ENCODE measurements at places on chromosomes 7 and 10.

DNA sequence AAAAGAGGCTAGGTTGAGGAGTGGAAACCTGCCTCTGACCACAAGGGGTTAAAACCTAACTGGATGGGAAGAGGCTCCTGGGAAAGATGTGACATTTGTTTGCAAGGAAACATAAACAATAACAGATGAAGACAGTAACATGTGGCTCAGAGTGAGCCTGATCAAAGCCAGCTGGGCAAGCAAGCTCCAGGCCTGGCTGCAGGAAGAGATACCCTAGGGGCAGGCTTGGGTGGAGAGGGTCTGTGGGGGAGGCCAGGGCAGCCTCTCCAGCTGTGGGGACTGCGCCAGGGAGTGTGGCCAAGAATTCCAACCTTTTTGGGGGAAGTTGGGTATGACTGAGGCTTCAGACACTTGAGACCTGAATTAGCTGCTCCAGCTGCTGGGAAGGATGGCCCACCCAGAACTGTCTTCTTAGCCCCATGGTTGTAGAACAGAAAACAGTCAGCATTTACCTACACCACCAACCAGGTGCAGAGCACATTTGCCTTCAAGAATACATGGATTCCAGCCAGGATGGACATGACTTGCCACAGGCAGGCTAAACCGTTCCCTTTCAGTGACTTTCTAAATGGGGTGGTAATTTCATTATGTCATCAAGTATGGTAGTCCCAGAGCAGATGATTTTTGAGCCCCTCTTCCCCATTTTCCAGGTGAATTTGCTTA is 10.4 kb upstream of the FAM170B start:
- DNase-seq = peak; percentile 76

DNA sequence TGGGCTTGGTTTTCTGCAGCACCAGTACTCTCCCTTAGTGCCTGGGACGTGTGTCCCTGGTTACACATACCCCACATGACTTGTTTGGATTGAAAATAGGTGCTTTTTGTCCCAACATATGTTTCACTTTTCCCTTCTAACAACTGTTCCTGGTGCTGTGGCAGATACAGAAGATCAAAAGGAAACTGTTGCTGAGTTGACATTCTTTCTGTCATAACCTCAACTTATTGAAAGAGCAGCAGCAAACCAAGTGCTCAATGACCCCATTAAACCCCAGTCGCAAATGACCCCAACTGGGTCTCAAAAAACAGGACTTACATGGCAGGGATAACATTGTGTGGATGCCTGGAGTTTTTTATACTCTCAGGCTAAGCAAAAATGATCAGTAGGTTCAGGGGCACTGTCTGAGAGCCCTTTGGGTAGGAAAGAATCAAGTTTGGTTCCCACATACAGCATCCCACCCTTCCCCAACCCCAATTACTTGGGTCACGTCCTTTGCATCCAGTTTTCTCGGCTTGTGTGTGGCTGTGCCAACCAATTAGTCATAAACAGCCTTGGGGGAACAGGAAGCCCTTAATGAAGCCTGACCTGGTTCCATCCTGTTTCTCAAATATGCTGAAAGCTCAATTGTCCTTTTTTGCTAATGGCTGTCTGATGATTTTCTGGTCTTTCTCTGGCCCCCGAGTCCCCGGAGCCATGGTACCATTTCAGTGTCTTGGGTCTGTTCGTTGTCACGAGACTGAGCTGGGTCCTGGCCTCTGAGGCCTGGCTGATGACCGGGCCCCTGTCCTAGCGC is 4.9 kb downstream of the HKDC1 start:
- DNase-seq = peak; percentile 68

DNA sequence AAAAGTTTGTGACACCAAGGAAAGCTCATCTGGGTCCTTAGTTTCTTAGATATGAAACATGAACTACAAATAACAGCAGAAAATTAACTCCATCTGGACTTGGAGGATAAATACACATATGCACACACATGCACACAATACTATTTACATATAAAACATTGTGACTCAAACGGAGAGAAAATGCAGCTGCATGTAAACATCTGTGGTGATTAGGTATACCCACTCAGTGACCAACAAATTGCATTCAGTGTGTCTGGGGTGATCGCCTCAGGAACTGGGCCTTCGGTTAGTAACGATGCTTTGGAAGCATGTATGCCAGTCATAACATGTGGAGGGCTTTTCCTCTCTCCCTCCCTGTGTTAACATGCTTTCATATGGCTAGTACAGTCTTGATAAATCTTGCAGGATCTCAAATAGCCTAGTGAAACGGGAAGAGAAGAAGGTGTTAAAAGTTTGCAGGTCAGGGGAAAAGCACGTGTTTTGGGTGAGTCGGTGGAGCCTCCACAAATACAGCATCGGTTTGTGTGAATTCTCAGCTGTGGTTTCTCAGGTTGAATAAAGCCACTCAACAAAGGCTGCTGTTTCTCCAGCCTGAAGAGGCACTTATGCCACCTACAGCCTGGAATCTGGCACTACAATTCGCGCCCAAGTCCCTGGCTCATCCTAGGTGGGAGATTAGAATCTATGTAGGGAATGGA is 8.7 kb upstream of the GLRX3 start:
- peak; percentile 74 for DNase-seq

DNA sequence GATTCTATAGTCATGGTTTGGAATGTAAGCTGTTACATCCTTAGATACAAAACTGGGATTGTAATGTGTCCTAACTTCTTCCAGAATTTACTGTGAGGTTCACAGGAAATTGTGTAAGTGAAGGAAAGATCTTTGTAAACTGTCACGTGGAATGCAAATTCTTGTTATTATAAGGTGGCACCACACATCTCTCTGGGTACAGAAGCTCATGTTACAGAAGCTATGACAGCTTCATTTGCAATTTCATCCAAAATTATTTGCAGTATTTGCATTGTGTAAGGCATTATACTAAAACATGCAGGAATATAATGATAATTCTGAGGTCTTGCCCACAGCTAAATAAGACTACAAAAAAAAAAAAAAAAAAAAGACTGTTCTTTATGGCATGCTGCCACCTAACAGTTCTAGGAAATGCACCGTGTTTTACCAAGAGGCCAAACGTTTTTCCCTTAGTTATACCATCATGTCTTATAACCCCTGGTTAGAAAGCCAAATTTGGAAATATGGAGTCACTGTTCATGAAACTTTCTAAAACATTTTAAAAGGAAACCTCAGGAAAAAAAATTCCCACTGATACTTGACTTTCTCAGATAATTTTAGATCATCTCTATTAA is 17.6 kb downstream of the MINDY3 start:
- DNase-seq = peak; percentile 58

- peak; percentile 73 for DNase-seq
Measured at GRCh38 chr7:137932881-137933269, 69.0 kb downstream of the CREB3L2 start.

DNA sequence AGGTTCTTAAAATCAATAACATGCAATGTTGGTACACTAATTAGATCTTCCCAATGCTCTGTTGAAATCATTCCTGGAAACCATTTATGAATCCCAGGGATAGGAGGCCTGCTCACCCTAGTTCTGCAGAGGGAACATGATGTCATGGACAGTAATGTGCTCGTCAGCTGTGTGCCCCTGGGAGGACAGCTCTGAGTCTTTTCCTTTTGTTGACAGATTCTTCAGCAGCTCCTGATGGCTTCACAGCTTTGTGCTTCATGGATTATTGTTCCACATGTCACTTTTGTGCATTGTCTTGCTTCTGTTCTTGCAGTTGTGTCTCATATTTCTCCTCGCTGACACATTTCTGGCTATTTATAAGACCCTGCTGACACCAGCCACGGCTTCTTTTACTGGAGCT is 367.5 kb downstream of the CCSER2 start:
- no peak for DNase-seq

All from EH (cell line).